Stimulated activated CD4-positive, alpha-beta T cell treated with anti-CD3 and anti-CD28 coated beads, Interleukin-12 subunit alpha, Interleukin-12 subunit beta, amount 100 ng/mL, for 24 hours (primary cell): ENCODE measurements at places on chromosomes 7 and 10.
A peak's percentile ranks its signal among the peaks of the same experiment; 100 is the strongest.

GRCh38 chr10:120825878-120826769, 25.0 kb upstream of the WDR11 start:
- DNase-seq = no peak

DNA sequence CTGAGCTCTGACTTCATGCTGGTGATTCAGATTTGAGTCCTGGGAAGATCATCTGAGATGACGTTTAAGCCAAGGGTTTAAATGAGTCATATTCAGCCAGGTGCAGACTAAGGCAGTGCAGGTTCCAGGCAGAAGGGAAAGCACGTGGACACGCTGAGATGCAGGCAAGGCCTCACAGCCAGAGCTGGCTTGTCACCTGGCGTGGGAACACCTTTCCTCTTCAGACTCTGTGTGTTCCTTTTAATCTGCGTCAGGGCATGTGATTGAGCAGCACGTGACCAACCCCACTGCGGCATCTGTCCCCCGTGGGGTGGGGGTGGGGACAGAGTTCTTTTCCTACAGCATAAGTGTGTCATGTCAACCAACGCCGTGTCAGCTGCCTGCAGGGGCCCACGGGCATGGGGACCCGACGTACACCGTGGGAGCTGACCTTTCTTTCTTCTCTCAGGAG, 10.7 kb upstream of the IDI2 start:
- no peak for DNase-seq

- DNase-seq = no peak
These were observed 28.6 kb upstream of the TRIL start for GRCh38 chr7:28986765-28987110.

DNA sequence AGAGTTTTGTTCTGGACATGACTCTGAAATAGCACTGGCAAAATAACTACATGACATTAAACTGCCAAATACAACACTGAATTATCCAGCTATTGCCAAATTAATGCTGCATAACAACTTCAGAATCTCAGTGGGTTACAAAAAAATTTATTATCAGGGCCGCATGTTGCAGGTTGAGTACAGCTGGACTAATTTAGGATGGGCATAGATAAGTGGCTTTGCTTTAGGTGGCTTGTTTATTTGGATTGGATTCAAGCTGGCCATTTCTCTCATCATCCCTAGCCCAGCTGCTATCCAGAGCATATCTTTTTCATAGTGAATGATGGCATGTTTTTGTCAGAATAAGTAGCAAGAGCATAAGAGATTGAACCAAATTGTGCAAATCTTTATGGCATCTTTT, 1277.1 kb downstream of the REEP3 start:
- no peak for DNase-seq

- no peak for DNase-seq
These were observed 63.5 kb downstream of the REEP3 start for GRCh38 chr10:63584725-63585035.

DNA sequence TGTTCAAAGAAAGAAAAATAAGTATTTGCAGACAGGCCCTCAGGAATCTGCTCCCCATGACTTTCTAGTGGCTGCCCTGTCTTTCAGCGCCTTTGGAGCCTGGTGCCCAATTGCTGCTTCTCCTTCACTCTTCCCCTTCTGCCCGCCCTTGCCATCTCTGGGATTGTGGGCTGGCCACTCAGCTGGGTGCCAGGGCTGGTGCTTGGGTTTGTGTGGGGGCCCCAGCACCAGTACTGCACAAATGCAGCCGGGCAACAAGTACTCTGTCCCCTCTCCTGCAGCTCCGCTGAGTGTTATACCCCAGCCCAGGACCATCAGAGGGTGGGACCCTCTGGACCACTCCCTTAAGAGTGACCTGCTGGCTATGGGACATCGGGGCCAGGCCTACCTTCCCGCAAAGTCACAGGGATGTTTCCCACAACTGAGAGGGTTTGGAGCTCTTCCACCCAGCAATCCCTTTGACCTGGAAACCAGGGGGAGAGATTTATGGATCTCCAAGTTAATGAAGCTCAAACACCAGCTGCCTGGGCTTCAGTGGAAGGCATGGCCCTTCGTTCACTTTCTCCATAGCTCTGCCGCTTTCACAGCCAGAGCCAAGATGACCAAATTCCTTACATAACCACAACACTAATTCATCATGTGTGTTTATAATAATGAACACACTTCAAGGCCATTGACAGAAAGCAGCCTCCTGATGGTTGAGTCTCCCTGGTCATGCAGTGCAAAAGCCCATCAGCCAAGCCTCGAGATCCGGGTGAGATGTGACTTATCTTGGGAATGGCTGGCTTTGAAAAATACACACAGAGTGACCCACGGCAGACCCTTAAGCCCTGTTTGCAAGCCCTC, 313.9 kb upstream of the ZNF32 start:
- no peak for DNase-seq

- DNase-seq = no peak
These were observed 99.9 kb upstream of the SKAP2 start for GRCh38 chr7:26964156-26964808.

GRCh38 chr10:3935141-3935540, 150.1 kb upstream of the KLF6 start:
- peak; percentile 73 for DNase-seq
